ENCODE measurements at places on chromosomes 2 and 18.

DNA sequence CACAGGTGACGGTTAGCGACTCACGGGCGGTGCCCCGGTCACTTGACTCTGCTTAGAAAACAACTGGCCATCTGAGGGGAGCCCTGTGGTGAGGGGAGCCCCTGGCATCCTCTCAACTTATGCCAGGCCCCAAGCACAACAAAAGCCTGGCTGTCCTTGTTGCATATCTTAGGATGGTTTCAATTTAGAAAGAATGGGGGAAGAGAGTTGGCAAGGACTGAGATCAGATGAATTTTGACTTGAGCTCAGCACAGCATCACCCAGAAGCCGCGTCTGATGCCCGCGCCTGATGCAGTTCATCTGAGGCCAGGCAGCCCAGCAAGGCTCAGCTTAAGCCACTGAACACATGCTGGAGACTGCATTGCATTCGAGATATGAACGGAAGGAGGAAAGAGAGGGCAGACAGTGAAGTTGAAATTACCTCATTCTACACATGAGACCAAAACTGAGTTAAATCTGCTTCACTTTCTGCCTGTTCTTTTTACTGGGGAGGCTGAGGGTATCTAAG, 36.8 kb downstream of the MYT1L start:
- no peak for DNase-seq

GRCh38 chr2:171187819-171188218, 27.1 kb upstream of the TLK1 start:
- no peak for DNase-seq

DNA sequence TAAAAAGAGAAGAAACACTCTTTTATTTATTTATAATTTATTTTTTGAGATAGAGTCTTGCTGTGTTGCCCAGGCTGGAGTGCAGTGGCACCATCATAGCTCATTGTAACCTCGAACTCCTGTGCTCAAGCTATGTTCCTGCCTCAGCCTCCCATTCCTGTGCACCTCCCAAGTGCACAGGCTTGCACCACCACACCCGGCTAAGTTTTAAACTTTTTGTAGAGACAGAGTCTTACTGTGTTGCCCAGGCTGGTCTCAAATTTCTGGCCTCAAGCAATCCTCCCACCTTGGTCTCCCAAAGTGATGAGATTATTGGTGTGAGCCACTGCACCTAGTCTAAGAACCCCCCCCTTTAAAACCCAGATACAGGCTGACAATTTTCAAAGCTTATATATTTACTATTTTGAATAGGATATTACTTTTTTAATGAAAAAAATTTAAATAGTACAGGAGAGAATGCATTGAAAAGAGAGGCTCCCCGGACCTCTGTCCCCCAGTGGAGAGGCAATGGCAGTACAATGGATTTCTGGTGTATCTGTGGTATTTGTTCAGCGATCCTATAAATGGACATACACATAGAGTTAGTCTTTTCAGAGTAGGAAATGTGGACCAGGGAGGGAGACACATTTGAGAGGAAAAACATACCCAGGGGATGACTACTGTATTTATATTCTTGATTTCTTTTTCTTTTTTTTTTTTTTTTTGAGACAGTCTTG, 48.1 kb upstream of the CNOT11 start:
- DNase-seq = no peak

GRCh38 chr2:25304321-25304720, 37.4 kb downstream of the DNMT3A start:
- DNase-seq = no peak

DNA sequence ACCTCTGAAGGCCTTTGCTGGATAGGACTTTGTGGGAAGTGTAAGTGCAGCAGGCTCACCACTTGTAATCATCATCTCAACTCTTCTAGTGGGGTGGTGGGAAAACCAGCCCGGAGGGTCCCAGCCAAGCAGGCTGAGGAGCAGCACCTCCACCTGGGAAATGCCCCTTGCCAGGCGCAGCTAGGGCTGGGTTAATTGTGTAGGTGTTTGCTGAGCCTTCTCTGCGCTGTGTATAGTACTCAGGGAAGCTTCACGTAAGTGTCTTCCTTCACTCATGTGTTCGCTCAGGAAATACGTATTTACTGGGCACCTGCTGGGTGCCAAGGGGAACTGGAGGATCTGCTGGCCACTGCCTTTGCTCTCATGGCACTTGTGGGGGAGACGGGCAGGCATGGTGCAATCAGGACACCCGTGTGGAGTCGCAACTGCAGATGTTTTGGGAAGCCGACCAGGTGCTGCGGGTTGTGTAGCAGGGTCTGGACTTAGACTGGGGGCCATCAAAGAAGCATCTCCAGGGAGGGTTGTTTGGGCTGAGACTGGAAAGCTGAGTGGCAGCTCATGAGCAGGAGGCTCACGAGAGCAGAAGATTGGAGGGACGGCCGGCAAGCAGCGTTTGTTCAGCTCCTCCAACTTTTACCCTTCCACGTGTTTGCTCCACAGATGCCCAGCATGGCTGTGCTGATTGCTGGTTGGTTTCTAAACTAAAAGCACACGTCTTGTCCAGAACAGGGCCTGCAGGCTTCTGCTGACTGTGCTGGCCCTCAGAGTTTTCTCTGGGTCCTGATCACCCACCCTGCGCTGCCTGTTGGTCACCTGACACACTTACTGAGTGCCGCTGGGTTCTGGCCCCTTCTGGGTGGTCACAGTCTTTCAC, 164.6 kb downstream of the LDLRAD4 start:
- DNase-seq = no peak

DNA sequence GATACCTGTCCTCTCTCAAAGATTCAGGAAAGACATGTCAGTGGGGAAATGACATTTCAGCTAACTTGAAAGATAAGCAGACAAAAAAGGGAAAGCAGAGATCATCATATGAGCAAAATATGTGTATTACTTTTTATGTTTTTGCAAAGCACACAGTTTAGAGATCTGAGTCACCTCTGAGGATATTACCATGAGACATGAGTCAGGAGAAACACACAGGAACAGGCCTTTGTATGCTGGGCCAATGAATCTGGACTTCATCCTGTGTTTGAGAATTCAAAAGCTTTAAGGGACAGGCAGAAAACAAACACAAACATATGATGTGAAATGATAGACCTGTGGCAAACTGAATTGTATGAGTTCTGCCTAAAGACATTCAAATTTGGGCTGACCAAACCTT, 306.0 kb upstream of the EPC2 start:
- DNase-seq = no peak

DNA sequence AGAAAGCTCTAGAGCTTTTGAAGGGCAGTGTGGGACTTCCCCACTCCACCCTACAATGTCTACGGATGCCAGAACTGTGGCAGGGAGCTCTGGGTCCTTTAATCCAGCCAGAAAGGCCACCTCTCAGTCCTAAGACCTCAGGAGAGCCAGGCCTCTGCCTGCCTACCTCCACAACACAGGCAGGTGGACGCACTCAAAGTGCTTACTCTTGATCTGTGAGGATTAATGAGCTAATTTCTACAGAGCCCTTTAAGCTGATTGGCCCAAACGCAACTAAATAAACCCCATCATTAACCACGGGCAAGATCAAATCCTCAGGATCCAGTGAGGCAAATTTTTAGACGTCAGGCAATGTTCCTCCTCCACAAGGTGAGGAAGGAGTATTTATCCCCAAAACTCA, 8.1 kb downstream of the STK39 start:
- no peak for DNase-seq

DNA sequence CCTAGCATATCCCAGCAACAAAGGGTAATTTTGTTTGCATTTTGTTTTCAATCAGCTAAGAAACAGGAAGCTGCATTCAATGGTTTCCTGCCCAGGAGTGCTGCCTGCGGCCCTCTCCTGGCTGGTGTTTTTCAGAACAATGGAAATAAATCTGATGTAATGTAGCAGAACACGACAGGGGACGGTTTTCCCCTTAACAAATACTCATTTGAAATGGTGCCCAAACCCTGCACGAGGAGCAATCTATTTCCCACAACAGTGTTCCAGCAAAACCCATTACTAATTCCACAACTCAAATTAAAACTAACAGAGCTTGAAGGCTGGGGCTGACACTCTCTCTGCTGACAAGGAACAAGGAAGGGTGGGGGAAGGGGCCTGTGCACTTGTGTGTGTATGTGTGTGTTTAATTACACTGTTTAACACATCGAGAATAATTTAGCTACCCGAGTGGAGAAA, 8.7 kb downstream of the CAPN13 start:
- DNase-seq = no peak

DNA sequence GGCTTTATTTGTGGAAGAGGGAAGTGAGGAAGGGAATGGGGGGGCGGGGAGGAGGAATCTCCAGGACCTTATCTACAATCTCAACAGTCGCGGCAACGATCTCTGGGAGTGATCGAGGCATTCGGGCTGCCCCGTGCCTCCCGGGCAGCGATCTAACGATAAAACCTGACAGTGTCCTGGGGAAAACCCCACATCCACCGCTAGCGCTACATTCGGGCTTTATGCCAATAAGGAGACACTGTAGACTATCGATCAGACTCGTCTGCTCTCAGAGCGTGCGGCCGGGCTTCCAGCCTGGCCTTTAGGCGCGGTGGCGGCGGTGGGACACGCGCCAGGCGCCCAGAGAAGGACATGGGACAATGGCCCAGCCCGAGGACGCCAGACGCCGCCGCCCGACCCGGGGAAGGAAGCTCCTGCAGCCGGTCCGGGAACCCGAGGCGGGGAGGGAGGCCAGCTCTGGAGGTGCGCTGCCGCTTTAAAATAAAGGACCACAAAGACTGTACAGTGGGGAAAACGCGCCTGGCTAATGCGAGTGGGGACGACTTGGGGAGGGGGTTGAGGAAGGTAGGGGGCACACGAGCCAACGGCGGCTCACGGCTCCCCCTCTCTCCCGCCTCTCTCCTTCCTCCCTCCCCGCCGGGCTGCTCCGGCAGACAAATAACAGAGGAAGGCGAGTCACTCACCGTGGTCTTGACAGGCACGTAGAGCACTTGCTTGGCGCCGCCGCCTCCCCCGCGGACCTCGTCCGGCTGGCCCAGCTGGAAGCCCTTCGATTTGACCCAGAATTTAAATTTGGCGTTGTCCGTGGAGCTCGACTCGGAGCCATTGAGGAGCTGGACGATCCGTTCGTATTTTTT, 2.2 kb downstream of the NOL4 start:
- peak; percentile 58 for DNase-seq

GRCh38 chr2:143742581-143742980, 613.4 kb downstream of the ARHGAP15 start:
- DNase-seq = no peak

- no peak for DNase-seq
Observed at GRCh38 chr2:16729335-16729734, 63.7 kb upstream of the CYRIA start.

DNA sequence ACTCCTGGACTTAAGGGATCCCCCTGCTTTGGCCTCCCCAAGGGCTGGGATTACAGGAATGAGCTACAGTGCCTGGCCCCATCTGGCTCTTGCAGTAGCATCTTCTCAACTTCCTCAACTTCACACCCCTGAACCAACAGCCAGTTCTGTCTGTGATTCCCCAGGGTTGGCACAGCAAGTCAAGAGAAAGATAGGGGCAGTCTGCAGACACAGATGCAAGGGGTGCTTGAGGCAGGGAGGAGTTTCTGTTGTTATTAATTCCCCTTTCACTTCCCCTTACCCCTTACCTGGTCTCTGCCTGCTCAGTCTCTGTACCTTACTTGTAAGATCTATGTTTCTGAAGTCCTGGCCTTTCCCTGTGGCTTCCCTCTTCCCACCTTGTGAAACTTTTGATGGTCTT, 54.1 kb upstream of the MEX3C start:
- DNase-seq = no peak

- DNase-seq = no peak
Observed at GRCh38 chr2:38409156-38410102, 32.4 kb upstream of the ATL2 start.

DNA sequence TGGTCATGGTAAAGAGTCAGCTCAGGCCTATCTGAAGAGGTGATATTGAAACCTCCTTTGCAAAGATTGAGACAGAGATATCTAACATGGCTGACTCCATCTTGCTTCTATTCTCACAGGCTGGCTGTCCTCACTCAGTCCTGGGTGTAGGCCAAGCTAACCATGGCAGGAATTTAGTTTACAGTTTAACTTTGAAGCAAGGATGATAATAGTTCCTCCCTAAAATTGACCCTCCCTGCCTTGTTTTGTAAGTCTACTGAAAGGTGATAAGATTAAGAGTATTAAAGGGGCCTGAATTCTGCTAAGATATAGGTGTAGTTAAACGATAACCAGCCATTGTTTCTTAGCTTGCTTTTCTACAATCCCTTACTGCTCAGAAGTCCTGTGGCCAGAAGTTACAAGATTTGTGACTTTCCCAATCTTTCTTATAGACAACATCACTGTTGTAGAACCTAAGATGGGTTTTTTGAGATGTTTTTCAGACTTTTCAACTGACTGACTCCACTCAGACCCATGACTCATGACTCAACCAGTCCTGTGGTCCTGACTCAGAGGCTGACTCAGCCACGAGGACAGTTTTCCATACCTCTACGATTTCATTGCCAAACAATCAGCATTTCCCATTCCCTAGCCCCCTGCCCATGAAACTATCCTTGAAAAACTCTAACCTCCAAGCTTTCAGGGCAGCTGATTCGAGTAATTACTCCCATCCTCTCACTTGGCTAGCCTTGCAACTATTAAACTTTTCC, 195.7 kb upstream of the SESTD1 start:
- DNase-seq = no peak

DNA sequence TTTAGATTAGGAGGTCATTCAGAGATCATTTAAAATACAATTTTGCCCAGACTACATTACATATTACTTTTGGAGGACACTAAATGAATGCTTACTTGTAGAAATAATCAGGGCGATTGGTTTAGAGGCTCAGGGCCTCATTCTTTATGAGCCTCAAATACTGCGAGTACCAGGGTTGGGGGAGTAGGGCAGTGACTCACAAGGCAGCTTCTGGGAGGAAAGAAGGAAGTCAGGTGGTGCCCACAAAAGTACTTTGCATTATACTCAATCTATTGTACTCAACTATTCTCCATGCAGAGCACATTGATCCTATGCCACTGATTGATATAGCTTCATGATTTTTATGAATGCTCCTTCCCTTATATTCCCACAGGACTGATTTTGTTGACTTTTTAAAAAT, 166.9 kb downstream of the SOCS6 start:
- no peak for DNase-seq

GRCh38 chr18:13481820-13482617, 244.3 kb downstream of the FAM210A start:
- DNase-seq = no peak

- no peak for DNase-seq
Observed at GRCh38 chr2:239375278-239376061, 25.4 kb downstream of the HDAC4 start.

Data from right forelimb (tissue), 1 donor.